NCI-H460 (cell line): ENCODE measurements at places on chromosomes 3 and 15. TPM values are rescaled to one million over a fixed set of nuclear protein-coding genes. Genes with fewer than 3 reads are reported as not detected.

GRCh38 chr15:28097656-28098359, 1.3 kb downstream of the OCA2 start:
- no peak for DNase-seq

DNA sequence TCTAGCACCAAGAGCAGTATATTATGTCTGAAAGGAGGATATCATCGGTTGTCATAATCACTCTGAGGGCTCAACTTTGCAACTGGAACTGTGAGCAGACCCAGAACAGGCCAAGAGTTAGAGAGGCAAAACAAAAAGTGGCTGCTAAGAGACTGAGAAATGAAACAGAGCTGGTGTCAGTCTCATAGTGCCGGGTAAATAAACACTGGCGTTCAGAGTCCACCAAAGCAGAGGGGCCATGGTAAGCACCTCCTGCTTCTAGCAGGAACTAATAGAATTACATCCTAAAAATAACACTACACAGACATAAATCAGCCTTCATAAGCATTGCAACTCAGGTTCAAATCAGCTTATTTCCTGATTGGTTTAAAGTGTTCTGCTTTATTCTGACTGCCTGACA, 10.3 kb upstream of the IL12A start:
- DNase-seq: no peak

PLAAT1 gene
- total RNA-seq: 2.2 and 3.7 TPM in 2 replicates

- DNase-seq: peak; percentile 3
Measured at GRCh38 chr3:115512565-115513415, 110.5 kb upstream of the GAP43 start.

- DNase-seq: no peak
Measured at GRCh38 chr3:15110206-15110605, 11.3 kb upstream of the RBSN start.

GRCh38 chr3:180829409-180830405, 82.8 kb upstream of the FXR1 start:
- DNase-seq: no peak

DNA sequence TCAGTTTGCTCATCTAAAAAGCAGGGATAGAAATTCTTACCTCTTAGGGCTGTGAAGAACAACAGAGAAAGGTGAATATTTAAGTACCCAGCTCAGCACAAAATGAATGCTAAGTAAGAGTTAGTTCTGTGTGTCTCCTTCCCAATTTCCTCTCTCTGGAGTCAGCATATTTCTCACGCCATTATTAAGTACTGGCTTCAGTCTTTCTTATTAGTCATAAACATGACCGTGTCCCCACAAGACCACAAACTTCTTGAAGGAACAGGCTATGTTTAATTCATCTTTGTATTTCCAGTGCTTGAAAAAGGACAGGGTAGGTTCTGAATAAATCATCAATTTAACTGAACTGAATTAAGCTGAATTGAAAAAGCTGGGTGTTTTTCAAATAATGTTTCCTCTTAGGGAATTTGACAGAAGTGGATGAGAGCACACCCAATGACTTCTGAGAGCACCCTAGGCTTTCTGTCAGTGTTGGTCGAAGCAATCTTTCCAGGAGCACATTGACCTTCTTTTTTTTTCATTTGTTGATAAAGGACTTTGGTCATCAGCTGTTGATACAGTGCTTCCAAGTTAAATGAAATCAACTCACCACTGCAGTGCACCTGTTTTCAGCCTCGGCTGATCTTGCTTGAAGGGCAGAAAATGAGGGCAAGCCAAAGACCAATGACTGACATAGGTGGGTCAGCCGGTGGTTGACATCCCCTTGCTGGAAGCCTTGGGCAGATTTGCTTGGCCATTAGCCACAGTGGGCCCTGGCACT, 324.6 kb downstream of the MFSD1 start:
- DNase-seq: no peak

GRCh38 chr3:141835557-141836229, 40.8 kb upstream of the ATP1B3 start:
- no peak for DNase-seq

DNA sequence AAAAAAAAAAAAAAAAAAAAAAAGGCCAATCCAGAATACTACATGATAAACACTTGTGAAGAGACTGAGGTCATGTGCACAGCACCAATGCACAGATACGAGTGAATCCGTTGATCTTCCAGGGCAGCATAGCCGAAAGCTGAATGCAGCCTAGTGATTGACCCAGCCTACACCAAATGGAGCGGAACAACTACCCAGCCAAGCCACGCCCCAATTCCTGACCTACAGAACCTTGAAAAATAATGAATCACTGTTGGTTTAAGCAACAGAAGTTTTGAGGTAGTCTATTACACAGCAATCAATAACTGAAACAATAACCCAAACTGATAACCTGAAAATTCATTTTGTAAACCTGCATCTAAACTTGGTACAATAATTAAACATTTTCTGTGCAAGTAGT, 361.0 kb downstream of the FHIT start:
- DNase-seq: no peak

- no peak for DNase-seq
Measured at GRCh38 chr3:37667335-37667734, 194.3 kb upstream of the CTDSPL start.
